ENCODE measurements at places on chromosomes 7 and 10.

DNA sequence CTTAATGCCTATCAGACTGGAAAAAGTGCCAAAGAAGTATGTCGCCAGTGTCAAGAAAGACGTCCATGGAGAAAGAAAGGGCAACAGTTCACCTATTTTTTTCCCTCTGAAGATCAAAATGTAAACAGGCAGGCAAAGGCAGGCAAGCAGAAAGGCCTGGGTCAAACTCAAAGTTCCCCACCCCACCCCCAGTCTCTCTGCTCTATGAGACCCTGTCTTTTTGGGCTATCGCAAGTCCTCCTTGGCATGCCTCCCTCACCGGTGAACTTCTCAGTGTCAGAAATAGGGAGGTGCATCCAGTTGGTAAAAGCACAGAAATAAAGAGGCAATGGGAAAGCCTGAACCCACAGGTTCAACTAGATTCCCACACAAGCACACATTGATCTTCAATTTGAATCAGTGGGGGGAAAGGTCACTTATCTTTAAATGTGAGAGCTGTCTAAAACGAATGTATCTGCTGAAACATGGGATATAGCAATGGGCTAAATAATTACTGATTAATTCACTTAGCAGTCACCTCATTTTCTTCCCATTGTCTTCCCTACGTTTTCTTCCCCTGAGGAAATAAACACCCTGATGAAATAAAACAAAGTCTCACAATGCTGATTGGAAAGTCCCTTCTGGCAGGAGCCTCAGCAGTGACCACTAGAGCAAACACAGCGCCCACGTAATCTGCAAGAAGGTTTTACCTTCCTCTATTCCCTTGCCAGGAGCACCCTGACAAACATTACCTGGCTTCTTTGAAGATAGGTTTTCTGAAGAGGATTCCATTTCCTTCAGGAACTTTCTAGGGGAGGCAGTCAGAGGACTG is 31.1 kb downstream of the JAZF1 start:
- no peak for DNase-seq

DNA sequence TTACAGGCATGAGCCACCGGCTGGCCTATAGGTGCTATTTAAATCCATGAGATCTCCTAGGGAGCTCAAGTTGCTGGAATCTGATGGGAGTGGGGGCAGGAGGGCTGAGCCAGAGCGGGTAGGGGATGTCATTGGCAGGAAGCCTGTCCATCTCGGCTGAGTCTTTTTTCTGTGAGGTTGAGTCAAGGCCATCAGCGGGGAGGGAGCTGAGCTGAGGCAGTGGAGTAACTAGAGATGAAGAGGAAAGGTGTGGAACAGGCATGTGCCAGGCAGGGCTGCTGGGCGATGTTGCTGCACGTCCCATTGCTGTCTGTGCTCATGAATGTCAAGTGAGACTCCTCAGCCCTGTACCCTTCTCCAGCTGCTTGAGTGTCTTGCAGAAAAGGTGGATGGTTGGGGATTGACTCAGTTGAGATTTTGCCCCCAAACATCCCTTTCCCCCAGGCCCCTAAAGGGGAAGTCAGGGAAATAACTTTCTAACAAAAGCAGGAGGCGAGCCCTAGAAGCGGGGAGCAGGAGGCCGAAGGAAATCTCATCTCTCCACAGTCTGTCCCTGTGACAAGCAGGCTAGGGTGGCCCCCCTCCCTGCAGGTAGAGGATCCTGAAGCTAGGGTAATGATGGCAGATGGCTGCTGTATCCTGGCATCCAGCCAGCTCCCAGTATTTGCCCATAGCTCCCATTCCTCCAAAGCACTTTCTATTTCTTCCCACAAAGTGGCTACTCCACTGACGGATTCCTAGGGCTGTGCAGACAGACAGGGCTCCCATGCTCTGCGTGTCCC is 5.4 kb downstream of the ATP6V1F start:
- peak; percentile 89 for DNase-seq

DNA sequence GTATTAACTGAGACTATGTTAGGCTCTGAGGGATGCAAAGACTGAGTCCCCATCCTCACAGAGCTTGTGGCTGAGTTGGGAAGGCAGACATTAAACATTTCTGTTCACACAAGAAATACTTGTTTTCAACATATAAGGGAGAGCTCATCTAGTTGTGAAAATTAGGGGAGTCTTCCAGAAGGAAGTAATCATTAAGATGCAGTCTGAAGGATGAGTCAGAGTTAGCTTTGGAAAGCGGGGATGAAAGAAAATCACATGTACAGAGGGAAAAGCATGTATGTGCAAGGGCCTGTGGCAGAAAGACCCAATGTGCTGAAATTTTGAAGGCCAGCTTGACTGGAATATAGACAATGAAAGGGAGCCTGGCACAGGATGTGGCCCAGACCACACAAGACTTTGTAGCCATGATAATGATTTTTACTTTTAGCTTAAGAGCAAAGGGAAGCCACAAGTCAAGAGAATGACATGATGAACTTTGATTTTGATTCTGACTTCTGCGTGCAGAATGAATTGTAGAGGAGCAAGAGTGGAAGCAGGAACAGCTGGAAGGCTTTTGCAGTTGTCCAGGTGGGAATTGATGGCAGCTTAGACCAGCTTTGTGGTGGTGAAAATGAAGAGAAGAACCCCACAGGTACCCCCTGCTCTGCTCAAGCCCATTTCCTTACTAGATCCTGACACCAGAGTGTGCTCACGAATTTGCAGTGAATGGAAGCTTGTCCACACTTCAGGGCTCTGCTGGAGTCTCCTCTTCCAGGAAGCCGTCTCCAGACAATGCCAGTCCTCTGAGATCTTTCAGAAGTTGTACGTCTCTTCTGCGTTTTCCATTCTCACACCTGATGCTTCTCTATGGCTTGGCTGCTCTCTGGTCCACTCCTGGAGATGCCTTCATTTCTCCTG is 115.6 kb downstream of the ATXN7L1 start:
- no peak for DNase-seq

GRCh38 chr10:124543971-124544370 is 82.3 kb downstream of the LHPP start:
- no peak for DNase-seq

DNA sequence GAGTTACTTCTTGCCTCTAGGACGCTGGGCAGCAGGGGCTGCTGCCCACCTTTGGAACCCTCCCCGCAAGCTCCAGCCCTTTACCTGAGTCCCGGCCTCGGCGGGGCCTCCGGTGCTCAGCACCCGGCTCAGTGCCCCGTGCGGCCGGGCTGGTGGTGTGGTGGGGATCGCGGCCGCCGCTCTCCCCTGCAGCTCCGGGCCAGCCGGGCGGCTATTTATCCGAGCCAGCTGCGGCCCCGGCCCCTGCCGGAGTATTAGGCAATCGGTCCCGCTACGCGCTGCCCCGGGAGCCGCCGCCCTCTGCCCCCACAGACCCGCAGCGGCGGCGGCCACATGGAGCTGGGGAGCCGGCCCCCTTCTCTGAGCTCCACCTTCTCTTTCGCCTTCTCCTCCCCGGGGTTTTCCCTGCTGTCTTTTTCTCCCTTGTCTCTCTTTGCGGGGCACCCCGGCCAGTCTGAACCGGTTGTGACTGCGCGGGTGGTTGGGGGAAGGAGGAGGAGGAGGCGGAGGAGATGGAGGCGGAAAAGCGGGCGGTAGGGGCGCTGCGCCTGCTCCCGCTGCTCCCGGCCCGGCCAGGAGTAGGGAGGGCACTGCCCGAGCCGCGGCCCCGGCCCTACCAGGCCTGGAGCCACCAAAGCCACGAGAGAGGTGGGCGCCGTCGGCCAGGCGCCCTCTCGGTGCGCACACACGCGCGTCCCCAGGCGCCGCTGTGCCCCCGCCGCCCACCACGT is at the start of gene SLC16A9:
SLC16A9 (minus strand) TSS at position 456 of the 731 bp plus-strand sequence. CDS start 25,559 bp downstream, outside the sequence.
- DNase-seq, result peak; percentile 71

DNA sequence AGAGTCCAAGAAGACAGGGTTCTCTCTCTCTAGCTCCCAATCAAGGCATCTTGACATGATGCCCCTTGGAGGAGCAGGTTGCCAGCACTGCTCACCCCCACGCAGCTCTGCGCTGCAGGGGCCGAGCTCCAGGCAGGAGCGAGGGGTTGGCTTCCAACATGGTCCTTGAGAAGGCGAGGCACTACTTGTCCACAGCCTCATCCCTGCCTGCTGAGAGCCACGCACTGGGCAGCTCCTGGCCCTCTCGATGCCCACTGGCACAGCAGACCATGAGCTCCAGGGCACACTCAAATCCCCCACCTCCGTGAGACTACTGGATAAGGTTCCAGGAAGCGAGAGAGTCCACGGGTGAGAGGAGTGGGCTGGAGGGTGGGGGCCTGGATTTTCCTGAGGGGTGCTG is 31.1 kb downstream of the RAMP3 start:
- DNase-seq, result no peak

DNA sequence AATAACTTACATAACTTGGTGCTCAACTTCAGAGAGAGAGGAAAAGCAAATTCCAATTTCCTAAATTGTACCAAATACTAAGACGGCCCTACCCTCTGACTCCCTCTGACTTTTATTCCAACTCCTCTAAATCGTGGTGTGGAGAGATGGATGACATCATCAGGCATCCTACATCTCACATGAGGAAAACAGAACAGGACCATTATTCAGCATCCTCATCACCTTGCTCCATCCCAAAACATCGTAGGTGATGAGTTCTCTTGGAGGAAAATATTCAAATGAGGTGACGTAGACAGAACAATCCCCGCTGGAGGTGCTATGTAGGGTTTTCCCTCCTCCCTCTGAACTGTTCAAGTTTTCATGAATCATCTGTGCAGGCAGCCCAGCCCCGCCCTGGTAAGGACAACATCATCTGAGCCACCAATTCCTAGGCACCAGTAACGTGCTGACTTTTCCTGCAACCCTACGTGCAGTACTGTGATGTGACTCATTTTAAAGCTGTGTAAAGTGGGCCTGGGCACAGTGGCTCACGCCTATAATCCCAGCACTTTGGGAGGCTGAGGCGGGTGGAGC is 167.2 kb downstream of the CALN1 start:
- no peak for DNase-seq
